Activated naive CD8-positive, alpha-beta T cell treated with anti-CD3 and anti-CD28 coated beads, Interleukin-2, amount 50 U/mL, for 24 hours (primary cell): ENCODE measurements at places on chromosomes 7 and 10.

GRCh38 chr10:33982995-33983394 lies 648.5 kb upstream of the NRP1 start:
- DNase-seq = no peak

- no peak for DNase-seq
These were observed 368.5 kb upstream of the MYO3A start for GRCh38 chr10:25565570-25565969.

DNA sequence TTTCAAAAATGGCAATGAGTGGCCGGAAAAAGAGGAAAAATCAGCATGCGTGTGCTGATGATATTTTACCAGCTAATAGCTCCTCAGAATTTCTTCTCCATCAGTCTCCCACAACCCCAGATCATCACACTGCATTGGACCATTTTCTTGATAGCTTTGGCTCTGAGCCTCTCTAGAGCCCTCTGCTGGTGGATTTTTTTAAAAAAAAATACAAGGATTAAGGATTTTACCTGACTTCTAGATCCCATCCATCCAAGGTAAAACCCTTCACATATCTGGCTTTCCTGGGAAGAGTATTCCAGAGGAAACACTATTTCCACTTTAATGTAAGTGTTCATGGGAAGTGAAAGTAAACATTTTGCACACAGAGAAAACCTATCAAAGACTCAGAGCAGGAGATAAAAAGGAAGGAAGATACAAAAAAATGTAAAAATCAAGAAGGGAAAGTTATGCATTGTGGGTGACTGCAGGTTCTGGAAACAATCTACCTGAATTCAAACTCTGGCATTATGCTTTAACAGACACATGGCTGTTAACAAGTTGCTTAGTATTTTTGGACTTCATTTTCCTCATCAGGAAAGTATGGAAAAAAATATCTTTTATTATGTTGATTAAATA lies 380.9 kb downstream of the LRRTM3 start:
- DNase-seq = no peak

- no peak for DNase-seq
These were observed 7.3 kb upstream of the C10orf120 start for GRCh38 chr10:122706947-122707346.

- no peak for DNase-seq
These were observed 12.9 kb downstream of the CDH23 start for GRCh38 chr10:71409516-71410104.

DNA sequence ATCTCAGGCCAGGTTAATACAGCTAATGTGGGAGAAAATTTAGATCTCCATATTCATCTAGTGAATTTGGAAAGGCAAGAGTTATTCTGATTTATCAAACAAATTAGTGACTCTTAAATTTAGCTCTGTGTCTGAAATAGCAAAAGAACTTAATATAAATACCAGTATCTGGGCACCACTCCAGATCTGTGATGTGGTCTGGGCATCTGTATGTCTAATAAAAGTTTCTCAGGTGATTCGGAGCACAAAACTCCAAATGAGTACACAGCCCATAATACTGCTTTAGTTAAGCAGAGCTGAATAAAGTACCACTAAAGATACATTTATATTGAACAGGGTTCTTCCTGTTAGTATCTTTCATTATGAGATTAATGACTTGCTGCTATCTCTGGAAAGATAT lies 261.4 kb downstream of the BAMBI start:
- no peak for DNase-seq

DNA sequence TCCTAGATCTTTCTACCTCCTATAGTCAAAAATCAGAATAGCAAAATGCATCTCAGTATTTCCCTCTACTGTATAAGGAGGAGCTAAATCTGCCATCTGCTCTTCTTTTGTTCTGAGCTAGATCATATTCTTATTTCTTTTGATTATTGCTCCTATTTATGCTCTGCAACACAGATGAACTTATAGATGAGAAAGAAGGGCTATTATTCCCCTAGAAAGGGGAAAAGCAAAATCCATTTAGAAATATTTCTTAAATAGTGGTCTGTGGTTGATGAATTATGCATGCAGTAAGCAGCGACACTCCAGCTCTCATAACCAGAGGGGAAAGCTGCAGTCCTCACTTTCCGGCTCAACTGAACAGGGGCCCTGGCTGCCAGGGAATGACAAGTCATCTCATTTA lies 207.3 kb upstream of the SORCS1 start:
- no peak for DNase-seq

GRCh38 chr10:3805791-3806461 lies 20.9 kb upstream of the KLF6 start:
- DNase-seq = no peak

DNA sequence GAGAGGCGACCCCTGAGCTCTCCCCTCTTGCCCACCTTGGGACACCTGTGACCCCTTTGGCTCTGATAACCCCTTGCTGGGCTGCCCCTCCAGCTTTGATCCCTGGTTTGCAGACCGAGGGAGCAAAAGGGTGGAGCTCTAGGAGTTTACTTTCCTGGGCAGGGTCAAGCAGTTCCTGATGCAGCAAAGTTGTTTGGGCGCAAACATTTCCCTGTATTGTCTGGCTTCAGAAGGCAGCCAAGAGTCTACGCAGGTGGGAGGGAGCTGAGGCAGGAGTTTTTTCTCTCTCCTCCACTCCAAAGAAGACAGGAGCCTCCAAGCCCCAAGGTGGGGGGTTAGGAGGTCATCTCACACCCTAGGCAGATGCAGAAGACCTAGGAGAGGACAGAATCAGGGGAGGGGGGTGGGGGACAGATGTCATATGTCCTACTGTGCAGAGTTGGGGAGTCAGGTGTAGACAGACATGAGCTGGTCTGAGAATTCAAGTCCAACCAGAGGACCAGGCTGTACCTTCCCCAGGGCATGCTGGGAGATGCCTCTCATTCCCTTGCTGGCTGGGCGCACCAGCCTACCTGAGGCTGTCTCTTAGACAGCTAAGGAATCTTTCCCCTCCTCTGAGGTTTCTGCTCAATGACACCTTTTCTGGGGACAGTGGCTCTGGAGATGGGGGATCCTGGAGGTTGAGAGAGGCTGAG lies 20.5 kb downstream of the TMEM270 start:
- DNase-seq = no peak

DNA sequence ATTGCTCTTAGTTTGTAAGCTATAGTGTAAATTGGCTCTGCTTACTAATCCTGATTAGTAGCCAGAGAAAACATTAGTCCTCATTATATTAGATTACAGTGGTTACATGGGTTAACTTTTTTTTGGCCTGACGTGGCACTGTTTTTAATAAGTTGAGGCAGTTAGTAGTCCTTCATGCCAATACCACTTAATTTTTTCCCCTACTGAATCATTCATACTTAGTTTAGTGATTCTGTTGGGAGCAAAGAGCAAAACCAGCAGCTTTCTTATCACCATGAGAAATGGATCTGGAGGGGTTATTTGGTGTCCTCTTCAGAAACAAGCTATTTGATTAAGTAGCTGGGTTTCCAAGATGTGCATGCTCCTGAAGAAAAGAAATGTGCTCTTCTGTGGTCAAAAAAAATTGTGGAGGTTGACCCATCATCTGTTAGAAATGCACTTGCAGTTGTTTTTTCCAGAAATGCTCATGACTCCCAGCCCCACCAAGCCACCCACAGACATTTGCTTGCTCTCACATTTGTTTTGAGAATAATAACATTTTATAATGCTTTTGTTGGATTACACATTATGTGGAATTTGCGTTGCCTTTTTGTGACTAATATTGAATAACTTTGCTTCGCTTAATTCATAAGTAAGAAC lies 258.5 kb downstream of the HDAC9 start:
- no peak for DNase-seq

- no peak for DNase-seq
These were observed 82.5 kb upstream of the PITRM1 start for GRCh38 chr10:3255075-3255474.

- no peak for DNase-seq
These were observed 137.3 kb downstream of the SEMA3C start for GRCh38 chr7:80781561-80781979.

GRCh38 chr10:15943426-15943825 lies 83.1 kb upstream of the MINDY3 start:
- no peak for DNase-seq

DNA sequence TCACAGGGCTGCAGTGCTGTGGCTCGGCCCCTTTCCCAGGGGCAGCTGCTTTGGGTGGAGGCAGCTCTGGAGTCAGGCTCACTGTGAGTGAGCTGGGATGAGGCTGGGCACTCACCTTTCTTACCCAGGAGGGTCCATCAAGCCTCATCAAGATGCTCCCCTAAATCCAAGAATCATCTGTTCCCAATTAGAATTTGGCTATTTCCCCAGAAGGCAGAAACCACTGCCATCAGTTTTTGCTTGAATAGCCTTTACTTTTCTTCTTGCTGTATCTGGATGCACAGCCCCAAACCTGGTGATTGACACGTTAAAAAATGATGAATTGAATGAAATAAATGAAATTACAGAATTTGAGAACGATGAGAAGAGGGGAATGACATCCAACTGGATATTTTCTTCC lies 74.3 kb upstream of the LYZL1 start:
- no peak for DNase-seq

- no peak for DNase-seq
These were observed 63.7 kb downstream of the PRKCQ start for GRCh38 chr10:6516281-6516928.

GRCh38 chr10:113126229-113127201 lies 176.5 kb downstream of the TCF7L2 start:
- DNase-seq = peak; percentile 62
